ENCODE measurements at places on chromosomes 3 and 15. TPM values are rescaled to one million over a fixed set of nuclear protein-coding genes. Genes with fewer than 3 reads are reported as not detected.

EHD4 gene
- 13.8 TPM for total RNA-seq

CDV3 gene
- total RNA-seq, result 67.6 TPM

NR1I2 gene
- not detected for total RNA-seq

DENND6A gene
- 9.9 TPM for total RNA-seq

THAP10 gene
- total RNA-seq, result 1.3 TPM
